ENCODE measurements at places on chromosomes 12 and 14. TPM values are rescaled to one million over a fixed set of nuclear protein-coding genes. Genes with fewer than 3 reads are reported as not detected.

The REM2 gene
- 0.16 TPM for total RNA-seq

The PLA2G1B gene
- 0.17 TPM for total RNA-seq

The DCN gene
- total RNA-seq, result 3,853 TPM

The OR4K17 gene
- total RNA-seq, result not detected

The CLEC6A gene
- total RNA-seq, result not detected

The HOTAIR gene
- not detected for total RNA-seq

The TAS2R42 gene
- not detected for total RNA-seq

The TEDC1 gene
- 1.5 TPM for total RNA-seq

The ATF1 gene
- total RNA-seq, result 27.3 TPM

The WNT1 gene
- not detected for total RNA-seq

The PAH gene
- not detected for total RNA-seq

The TEAD4 gene
- 2.5 TPM for total RNA-seq

The TMPRSS12 gene
- total RNA-seq, result not detected

The NDRG2 gene
- total RNA-seq, result 0.52 TPM

The TOX4 gene
- 20.2 TPM for total RNA-seq

The FGF6 gene
- total RNA-seq, result not detected

The HRK gene
- total RNA-seq, result not detected

The KLRK1 gene
- total RNA-seq, result not detected

The PLEK2 gene
- total RNA-seq, result 2.6 TPM

The MIP gene
- not detected for total RNA-seq

The ASPG gene
- not detected for total RNA-seq

The RHEBL1 gene
- total RNA-seq, result not detected

The IL31 gene
- total RNA-seq, result not detected

The MUCL1 gene
- total RNA-seq, result not detected

The MAP1LC3B2 gene
- total RNA-seq, result 0.17 TPM

The TMEM117 gene
- 7.4 TPM for total RNA-seq

The COX8C gene
- not detected for total RNA-seq

The GLI1 gene
- 0.86 TPM for total RNA-seq

The TEX22 gene
- total RNA-seq, result 0.43 TPM

The CMKLR1 gene
- total RNA-seq, result not detected

The DNAH10 gene
- 0.32 TPM for total RNA-seq

The HOXC9 gene
- total RNA-seq, result 0.52 TPM

The GSC gene
- not detected for total RNA-seq

The FBXO34 gene
- total RNA-seq, result 14.5 TPM

The TBX5 gene
- 10.2 TPM for total RNA-seq

The AMN gene
- under 0.01 TPM for total RNA-seq

The EIF2S3B gene
- total RNA-seq, result 0.34 TPM

The KCNC2 gene
- total RNA-seq, result not detected

The GPR135 gene
- total RNA-seq, result 1.7 TPM
